ENCODE measurements at places on chromosomes 5 and 9.

- DNase-seq: no peak
Measured at GRCh38 chr5:15431923-15432322, 68.1 kb upstream of the FBXL7 start.

- no peak for DNase-seq
Measured at GRCh38 chr9:121692606-121693387, 41.4 kb downstream of the DAB2IP start.

GRCh38 chr5:40578501-40579451 lies 100.9 kb upstream of the PTGER4 start:
- peak; percentile 54 for DNase-seq

GRCh38 chr5:32507738-32508434 lies 63.3 kb upstream of the ZFR start:
- no peak for DNase-seq

DNA sequence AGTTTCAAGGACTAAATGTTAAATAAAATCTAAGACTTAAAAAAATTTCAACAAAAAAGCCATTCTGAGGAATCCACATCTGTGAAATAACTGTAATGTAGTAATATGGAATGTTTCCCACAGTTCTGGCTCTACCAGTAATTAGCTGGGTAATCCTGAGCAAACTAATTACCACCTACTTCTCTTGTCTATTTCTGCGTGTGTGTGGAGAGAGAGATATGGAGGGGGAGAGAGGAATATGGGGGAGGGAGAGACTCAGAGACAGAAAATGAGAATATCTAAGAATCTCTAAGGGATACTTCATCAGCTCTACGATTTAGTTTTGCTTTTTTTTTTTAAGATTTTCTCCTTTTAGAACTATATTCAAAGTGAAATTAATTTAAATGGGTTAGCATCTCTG lies 28.0 kb downstream of the TBCA start:
- DNase-seq: no peak

DNA sequence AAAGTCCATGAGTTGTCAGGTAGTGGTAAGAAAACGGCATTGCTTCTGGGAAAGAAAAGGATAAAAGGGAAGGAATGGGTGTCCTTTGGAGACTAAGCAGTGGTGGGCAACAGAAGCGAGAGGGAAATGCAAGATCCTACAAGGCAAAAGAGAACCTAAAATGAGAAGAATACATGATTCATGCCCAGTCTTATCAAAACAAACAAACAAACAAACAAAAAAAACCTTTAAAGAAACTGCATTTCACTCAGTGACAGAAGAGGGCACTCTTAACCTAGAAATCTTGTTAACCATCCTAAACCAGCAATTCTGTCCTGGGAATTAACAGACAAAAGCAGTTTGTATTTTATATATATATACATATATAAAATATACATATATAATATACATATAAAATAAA lies 88.5 kb downstream of the SUSD1 start:
- DNase-seq: no peak

DNA sequence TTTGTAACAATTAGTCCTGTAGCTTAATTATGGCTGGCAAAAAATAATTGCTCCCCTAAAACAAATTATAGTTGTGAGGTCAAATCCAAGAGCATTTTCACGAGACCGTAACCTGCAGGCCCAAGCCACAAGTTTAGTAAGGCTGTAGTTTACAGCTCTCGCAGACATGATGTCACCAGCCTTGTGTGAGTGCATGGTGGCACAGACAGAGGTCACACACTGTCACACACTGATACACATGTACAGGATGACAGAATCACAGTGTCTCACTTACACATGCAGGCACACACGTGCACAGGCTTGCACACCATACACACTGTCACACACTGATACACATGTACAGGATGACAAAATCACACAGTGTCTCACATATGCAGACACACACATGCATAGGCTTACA lies 518.8 kb downstream of the IRX1 start:
- DNase-seq: no peak

DNA sequence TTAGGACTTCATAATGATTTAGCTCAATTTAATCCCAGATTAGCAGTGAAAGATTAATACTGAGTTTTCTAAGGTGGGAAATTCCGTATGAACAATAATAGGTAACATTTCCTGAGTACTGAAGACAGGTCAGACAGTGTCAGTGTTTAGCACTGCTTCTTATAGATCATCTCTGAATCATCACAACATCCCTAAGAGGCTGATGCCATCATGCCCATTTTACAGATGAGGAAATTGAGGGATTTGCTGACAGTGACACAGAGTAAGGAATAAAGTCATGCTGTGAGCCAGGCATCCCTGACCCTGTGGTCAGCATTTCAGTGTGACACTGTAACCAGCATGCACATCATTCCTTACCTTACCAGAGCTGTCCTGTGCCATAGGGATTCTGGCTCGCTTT lies 44.5 kb downstream of the DAPK1 start:
- DNase-seq: no peak

DNA sequence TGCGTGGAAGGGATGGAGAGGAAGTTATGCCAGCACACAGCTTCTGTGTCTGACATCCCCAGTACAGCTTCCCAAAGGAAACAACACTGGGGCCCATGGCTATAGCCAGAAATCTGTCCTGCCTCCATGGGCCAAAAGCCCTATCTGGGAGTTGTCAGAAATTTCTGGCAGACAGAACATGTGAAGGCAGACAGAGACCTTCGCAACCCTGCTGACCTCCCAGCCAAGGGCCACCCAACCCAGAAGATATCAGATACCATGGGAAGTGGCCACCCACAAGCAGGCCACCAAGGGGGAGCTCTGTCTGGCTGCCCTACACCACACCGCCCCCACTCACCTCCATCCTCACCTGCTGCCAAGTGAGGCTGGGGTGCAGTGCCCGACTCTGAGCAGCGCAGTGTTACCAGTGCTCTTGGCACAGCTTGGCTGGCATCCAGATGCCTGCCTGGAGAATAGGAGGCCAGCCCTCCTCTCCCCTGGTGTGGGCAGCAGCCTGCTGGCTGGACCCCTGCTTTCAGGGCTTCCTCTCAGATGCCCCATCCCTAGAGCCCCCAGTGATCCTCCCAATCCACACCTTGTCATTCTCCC lies 61.6 kb upstream of the NEURL1B start:
- no peak for DNase-seq

- no peak for DNase-seq
Measured at GRCh38 chr5:10601246-10602030, 37.6 kb downstream of the ANKRD33B start.

DNA sequence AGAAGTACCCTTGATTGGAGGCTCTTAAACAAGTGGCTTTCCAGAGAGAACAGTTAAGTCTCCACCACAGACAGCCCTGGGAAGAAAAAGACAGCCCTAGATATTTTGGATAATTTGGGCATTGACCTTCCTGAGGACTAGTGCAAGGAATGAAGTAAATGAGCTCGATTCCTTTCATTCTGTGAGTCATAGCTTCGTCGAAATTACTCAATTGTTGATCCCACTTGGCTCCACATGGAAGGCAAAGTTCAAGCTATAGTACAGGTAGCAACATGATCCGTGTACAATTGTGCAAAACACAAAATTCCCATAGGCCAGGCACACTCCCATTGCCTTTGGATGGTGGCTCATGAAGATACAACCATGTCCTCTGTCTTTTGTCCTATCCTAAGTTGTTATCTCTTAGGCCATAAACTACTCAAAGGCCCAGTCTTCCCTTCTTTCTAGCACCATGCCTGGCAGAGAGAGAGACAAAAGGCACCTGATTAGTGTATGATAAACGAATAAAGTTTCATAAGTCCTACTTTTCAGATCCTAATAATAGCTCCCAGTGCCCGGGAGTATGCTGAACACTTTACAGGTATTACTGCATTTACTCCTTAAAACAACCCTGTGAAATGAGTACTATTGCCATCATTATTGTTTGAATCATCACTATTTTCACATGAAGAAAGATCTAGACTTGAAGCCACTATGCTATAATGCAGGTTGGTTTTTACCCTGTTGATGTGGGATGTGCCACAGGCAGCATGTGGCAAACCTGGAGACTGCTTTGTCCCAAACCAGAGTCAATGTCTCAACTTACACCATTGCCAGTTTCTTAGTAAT lies 116.7 kb upstream of the RANBP3L start:
- no peak for DNase-seq

- DNase-seq: no peak
Measured at GRCh38 chr5:150160448-150161081, 4.9 kb upstream of the PDGFRB start.

DNA sequence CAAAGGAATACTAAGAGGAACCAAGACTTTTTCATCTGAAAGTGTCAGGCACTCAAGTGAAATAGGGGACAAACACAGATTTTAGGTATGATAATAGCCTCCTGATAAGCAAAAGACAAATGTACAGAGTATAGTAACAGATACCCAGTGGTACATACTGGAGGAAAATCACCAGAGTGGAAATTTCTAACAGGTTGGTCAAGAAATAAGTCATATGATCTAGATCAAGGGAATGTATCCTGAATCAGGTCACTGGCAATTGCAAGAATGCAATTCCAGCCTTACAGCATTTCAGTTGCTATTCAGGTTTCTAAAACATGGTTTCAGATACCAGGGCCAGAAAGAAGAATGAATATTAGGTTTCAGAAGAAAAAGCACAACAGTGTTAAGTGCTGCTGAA lies 82.2 kb upstream of the SLCO6A1 start:
- no peak for DNase-seq

Measured in activated CD4-positive, alpha-beta T cell treated with anti-CD3 and anti-CD28 coated beads, Interleukin-2, amount 50 U/mL, for 24 hours (primary cell).